ENCODE measurements at places on chromosomes 6 and 20. TPM values are rescaled to one million over a fixed set of nuclear protein-coding genes. Genes with fewer than 3 reads are reported as not detected.

GRCh38 chr6:20117474-20117873, 94.8 kb downstream of the MBOAT1 start:
- DNase-seq: no peak

DNA sequence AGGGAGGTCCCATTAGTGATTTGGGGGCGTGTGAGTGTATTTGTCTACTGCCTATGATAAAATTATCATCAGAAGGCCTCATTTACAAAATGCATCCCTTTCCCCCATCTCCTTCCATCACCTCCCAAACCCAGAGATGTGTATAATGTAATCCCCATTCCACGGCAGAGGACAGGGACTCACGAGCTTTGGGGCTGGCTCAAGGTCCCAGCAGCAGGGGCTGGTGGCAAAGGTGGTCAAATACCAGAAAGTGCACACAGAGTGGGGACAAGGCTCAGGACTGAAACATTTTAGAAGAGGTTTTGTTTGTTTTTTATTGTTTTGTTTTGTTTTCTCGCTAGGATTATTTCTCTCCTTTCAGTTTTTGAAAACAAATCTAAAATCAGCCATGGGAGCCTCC, 68.5 kb upstream of the TOP1 start:
- no peak for DNase-seq

GRCh38 chr20:44959082-44959637, 1.0 kb downstream of the TOMM34 start:
- DNase-seq: no peak

- no peak for DNase-seq
Measured at GRCh38 chr20:51338692-51339440, 203.7 kb downstream of the NFATC2 start.

DNA sequence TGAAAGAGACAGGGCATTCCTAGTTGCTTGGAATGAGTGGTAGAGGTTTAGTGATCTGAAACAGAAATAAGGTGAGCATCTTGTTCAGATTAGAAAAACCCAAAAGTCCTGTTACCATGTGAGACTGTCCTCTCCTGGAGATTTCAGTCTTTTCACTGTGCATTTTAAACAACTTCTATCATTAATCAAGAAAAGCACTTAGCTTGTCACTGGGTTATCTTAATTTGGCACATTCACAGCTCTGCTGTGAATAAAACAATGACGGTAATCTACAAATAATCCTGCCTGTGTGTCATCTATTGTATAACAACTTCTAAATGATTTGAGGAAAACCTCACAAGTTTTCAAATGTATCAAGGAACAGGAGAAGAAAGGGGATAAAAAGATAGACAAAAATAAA, 9.5 kb upstream of the SMIM8 start:
- no peak for DNase-seq

- DNase-seq: no peak
Measured at GRCh38 chr6:139290787-139291311, 949 bp downstream of the TXLNB start.

Gene CAGE1
- not detected for polyA plus RNA-seq

Gene SLC13A3
- 10.2 TPM for polyA plus RNA-seq

Gene MAS1
- polyA plus RNA-seq: 0.03 TPM

DNA sequence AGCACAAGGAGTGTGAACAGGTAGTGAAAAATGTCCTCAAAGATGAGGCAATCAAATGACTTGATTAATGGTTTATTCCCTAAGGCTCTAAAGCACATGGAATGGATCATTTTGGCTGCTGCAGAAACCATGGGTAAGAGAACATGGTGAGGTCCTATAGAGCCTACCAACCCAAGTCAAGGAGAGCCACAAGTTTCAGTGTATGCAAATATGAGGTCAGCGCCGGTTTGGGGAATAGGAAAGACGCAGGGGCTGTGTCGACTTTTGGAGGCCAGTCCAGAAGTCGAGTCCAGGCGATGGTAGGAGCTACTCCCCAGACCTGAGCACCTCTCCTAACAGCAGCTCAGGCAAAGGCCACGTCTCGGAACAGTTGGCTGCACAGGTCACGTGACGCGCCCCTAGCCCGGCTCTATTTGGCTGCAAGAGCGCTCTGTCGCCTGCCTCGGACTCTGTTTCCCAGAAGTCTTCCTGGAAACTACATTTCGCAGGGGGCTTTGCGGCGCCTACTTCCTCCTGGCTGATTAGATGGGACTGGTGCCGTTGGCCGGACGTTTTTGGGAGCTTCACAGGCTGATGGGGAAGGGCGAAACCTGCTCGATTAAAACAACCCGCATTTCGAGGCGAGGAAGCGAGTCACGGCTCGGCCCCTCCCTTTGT, 74.4 kb upstream of the CHD6 start:
- DNase-seq: peak; percentile 80

GRCh38 chr20:63311833-63312243, 18.9 kb downstream of the COL20A1 start:
- no peak for DNase-seq

DNA sequence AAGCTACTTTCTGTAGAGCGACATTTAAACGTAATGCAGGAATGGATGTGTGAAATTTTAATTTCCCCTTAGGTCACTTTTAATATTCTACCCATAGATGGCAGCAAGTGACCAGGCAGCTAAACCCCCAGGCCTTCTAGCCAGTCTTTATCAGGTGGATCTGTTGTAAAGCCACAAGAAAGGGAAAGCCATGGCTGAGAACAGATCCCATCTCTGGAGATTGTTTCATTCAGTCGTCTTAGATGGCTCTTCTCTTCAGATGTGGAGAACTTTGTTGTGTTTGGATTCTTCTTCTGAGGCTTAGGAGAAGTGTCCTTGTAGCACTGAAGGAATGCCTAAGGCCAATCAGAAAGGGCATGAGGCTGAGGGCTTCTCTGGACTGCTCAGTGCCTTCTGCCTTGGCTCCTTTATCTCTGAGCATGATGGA, 15.8 kb upstream of the RNF182 start:
- DNase-seq: no peak

- no peak for DNase-seq
Measured at GRCh38 chr6:111952274-111952673, 79.0 kb upstream of the FYN start.

- DNase-seq: no peak
Measured at GRCh38 chr20:1569415-1569881, 11.9 kb upstream of the SIRPD start.

Gene EPPIN
- 0.17 TPM for polyA plus RNA-seq

- no peak for DNase-seq
Measured at GRCh38 chr6:29916741-29917140, 25.6 kb upstream of the HLA-A start.

- DNase-seq: no peak
Measured at GRCh38 chr6:11229655-11230046, 2.8 kb downstream of the NEDD9 start.

DNA sequence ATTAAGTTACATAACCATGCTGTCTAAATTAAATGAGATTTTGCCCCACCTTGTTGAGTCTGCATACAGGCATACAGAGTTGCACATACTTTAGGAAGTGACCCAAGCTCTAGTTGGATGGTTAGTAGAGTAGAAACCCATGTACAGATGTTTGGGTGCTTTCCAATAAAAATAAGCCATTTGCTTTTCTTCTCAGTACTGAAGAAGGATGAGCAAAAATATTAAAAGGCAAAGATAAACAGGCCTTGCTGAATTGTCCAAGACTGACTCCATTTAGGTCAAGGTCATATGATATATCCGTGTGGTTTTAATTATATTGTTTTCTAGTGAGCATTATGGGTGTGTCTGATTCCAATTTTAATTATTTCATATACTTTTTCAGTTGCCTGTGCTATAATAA, 589.4 kb downstream of the RFPL4B start:
- no peak for DNase-seq

DNA sequence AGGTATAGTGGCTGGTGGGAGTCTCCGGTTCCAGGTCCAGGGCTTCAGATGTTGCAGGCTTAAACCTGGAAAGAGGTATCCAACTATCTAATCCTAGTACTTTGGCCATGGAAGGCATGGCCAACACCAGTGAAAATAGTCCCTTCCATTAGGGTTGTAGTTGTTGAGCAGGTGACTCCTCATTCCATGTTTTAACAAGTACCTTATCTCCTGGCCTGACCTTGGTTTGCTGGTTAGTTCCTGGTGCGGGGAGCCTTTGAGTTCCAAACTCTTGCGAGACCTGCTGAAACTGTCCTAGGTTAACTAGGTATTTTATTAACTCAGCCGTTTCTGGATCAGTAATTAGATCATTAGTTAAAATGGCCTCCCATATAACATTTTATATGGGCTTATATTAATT, 165.1 kb upstream of the PROKR2 start:
- no peak for DNase-seq

GRCh38 chr6:29834564-29835436, 7.2 kb downstream of the HLA-G start:
- no peak for DNase-seq

GRCh38 chr6:157266274-157267101, 56.8 kb downstream of the TMEM242 start:
- no peak for DNase-seq

Gene RBL1
- polyA plus RNA-seq: 12.6 TPM

DNA sequence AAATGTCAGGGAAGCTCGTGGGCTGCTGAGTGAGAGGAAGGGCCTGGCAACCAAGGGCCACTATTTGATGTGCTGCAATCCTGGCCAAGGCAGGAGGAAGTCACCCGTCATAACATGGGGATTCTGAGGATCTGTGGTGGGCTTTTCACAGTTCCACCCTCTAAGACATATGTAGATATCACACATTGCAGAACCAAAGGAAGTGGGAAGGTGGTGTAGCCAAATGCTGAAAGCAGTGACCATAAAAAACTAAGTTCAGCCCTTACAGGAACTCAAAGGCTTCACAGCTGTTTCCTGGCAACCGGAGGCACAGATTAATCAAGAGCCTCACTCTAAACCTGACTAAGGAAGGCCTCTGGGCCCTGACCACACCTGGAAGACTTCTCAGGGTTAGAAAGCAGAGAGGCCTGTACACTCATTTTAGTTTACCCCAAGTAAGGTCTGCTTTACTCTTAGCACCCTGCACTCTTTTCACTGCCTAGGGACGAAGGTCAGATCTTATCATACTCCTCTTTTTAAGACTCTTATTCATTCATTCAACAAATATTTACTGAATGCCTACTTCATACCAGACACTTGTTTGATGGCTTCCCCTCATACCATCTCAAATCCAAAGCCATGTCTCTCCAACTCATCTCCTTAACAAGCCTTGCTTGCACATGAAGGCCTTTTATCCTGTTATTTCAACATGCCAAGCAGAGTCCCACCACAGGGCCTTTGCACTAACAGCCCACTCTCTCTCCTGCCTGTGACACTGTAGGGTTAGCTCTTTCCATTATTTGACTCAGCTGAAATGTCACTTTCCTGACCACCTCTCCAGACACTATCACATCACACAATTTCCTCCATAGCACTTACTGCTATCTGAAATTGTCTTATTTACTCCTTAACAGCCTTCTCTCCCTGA, 2.6 kb downstream of the UBE2V1 start:
- DNase-seq: no peak

Gene HLA-DQB1
- polyA plus RNA-seq: 8.3 TPM

GRCh38 chr6:78101387-78101786, 448.5 kb downstream of the MEI4 start:
- DNase-seq: no peak

Gene HTR1E
- polyA plus RNA-seq: 0.73 TPM

Gene PPP1R14C
- 27.7 TPM for polyA plus RNA-seq

- no peak for DNase-seq
Measured at GRCh38 chr6:11514672-11515071, 22.9 kb upstream of the TMEM170B start.

Gene ERVFRD-1
- polyA plus RNA-seq: 0.21 TPM

DNA sequence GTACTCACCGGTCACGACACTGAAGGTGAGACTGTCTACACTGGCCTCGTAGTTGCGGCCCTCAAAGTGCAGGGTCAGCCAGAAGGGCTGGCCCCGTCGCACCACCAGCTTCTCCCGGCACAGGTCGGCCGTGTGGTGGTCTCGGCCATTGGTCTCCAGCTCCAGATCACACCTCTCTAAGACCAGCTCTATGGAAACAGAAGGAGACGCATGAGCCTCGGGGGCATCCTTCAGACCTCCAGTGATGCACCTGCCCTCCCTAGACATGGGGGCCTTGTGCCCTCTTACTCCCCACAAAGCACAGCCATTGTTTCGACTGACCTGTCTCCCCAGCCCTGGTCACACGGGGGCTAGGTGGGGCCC, 3.7 kb downstream of the TGM2 start:
- no peak for DNase-seq

- no peak for DNase-seq
Measured at GRCh38 chr6:134307870-134308269, 10.0 kb downstream of the SGK1 start.

- no peak for DNase-seq
Measured at GRCh38 chr6:5997420-5997987, 9.2 kb downstream of the NRN1 start.

Gene IL20RA
- 0.98 TPM for polyA plus RNA-seq

Gene C6orf132
- polyA plus RNA-seq: 6.3 TPM

DNA sequence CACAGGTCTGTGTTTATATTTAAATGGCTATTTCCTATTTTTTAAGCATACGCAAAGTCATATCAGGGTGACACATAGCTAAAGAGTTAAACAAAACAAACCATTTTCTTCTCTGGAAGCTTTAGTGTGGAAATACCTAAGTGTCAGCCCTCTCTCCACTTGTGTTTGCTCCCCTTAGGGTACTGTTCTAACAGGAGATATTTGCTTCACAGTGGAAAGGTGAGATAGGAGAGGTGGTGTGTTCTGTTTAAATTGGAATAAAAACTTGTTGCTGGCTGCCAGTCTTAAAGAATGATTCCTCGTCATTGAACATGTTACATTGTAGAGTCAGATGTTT, 18.9 kb downstream of the PHACTR2 start:
- DNase-seq: no peak

DNA sequence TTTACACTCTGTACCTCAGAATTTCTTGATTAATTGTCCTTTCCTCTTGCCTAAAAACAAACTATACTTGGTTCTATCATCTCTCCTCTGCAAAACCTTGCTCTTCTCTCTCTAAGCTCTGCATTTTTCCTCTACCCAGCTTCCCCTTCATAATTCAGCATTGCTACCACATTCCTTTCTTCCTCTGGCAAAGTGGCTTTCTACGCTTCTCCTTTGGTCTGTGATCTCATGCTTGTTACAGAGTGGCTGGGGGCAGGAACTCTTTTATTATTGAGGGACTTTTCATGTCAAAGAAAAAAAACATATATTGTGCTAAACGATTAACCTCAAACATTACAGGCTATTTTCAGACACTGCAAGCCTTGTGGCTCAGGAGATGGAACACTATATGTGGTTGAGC, 333.3 kb upstream of the KCNQ5 start:
- DNase-seq: no peak

GRCh38 chr20:14757728-14758127, 420.3 kb upstream of the FLRT3 start:
- DNase-seq: no peak

DNA sequence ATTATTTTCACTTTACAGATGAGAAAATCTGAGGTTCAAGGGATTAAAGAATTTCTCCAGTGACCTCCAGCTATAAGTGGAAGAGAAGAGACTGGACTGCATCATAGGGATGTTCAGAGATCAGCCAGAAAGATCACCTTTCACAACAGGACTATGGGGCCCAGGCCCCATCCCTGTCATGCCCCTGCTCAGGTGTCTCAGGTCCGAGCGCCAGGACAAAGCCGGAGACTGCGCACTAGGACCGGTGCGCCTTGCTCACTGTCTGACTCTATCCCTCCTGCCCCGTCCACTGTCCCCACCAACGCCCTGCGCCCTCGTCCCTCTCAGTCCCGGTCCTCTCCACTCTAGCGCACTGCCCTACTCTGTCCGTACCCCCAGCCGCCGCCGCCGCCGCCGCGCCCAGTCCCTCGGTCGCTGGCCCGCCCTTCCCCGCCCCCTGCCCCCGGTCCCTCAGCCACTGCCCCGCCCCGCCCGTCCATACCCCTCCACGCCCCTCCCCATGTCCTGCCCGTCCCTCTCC, 521 bp upstream of the RAD21L1 start:
- DNase-seq: no peak

- DNase-seq: no peak
Measured at GRCh38 chr20:51616060-51616459, 73.5 kb upstream of the NFATC2 start.
